ENCODE measurements at places on chromosomes 16 and 17. TPM values are rescaled to one million over a fixed set of nuclear protein-coding genes. Genes with fewer than 3 reads are reported as not detected.

- no peak for DNase-seq
These were observed at the start of gene NPW for GRCh38 chr16:2019518-2019920. TSS of gene NPW (plus strand) at chr16:2019785.

GRCh38 chr17:18143044-18143936 lies 34.7 kb downstream of the MYO15A start:
- DNase-seq, result no peak

DNA sequence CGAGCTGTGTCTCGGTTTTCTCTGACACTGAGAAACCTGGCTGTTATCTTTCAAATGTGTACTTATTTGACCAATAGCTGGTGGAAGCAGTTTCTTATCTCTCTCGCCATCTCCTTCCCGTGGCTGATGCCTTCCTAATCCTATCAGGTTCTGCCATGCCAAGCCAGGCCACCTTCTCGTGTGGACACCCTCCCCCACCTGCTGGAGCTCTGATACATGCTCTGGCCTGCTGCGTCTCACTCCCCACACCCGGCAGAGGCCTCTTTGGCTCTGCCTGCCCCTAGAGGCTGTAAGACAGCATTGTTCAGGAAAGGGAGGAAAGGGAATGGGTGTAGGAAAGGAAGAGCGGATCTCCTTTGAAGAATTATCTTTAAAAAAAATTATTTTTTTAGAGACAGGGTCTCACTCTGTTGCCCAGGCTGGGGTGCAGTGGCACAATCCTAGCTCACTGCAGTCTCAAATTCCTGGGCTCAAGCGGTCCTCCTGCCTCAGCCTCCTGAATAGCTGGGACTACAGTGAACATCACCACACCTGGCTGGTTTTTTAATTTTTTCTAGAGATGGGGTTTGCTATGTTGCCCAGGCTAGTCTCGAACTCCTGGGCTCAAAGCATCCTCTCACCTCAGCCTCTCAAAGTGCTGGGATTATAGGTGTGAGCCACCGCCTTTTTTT lies 7.5 kb upstream of the ARMC5 start:
- no peak for DNase-seq

DNA sequence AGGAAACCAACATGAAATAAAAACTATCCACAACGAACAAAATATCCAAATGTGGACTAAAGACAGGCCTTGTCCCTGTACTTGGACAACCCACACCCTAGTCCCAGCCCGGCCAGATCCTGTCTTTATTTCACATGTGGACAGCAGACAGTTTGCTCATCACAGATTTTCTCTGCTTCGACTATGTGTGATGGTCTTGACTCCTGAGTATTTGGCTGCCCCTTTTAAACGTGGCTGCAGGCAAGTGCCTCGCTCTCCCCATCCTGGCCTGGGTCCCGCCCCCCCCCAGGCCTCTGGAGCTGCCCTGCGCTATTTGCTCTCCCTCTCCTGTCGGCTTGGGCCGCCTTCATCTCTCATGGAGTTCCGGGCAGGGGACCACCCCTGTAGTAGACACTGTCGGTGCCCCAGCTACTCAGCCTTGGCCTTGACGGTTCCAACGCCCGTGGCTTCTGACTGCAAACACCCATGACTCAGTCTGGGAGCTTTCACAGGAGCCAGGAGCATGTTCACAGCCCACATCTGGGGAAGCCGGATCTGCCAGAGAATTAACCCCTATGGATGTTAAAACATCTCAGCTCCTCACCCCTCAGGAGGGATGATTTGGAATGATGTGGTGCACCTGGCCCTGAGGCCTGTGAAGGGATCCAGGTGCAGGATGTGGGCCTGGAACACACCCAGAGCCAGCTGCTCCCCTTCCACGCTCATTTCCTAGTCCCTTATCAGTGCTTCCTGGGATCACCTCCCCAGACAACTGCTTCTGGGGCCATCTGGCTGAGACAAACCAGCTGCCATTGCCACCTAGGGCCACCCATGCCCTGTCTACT lies 229.7 kb upstream of the RPL38 start:
- DNase-seq, result no peak

Gene SP2
- 17.4 TPM for total RNA-seq

DNA sequence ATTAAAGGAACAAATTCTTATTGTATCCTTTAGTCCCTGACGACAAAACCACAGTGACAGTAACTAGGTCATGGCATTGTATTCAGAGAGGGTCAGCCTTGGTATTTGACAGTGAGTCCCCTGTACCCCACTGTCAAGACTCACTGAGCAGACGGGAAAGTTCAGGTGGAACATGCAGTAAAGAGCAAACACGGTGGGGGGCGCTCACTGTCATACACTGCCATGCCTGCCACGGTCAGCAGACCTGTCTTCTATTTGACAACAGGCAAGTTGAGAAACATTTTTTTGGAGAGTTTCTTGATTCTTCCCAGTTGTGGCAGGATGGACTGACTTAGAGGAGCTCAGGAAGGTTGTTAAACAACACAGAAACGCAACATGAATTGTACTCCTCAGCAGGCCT lies 681.6 kb downstream of the KCNJ18 start:
- no peak for DNase-seq

- no peak for DNase-seq
These were observed 6.9 kb downstream of the PLLP start for GRCh38 chr16:57277586-57277985.

DNA sequence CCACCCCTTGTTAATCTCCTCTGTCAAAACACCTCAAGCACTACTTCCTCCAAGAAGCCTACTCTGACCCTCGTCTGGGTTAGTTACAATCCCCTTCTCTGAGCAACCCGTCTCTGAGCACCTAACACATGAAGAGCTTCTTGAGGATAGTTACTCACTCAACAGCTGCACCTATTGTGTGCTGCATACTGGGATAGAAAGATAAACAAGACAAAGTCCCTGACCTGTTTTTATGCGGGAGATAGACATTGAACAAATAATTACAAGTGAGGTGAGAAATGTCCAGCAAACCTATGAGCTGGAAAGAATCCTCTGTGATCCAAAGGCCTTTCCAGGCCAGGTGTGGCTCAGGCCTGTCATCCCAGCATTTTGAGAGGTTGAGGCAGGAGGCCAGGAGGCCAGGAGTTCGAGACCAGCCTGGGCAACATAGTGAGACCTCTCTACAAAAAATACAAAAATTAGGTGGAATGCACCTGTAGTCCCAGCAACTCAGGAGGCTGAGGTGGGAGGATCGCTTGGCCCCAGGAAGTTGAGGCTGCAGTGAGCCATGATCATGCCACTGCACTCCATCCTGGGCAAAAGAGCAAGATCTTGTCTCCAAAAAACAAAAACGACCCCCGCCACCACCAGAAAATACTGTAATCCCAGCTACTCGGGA lies 5.5 kb upstream of the ZNF771 start:
- no peak for DNase-seq

DNA sequence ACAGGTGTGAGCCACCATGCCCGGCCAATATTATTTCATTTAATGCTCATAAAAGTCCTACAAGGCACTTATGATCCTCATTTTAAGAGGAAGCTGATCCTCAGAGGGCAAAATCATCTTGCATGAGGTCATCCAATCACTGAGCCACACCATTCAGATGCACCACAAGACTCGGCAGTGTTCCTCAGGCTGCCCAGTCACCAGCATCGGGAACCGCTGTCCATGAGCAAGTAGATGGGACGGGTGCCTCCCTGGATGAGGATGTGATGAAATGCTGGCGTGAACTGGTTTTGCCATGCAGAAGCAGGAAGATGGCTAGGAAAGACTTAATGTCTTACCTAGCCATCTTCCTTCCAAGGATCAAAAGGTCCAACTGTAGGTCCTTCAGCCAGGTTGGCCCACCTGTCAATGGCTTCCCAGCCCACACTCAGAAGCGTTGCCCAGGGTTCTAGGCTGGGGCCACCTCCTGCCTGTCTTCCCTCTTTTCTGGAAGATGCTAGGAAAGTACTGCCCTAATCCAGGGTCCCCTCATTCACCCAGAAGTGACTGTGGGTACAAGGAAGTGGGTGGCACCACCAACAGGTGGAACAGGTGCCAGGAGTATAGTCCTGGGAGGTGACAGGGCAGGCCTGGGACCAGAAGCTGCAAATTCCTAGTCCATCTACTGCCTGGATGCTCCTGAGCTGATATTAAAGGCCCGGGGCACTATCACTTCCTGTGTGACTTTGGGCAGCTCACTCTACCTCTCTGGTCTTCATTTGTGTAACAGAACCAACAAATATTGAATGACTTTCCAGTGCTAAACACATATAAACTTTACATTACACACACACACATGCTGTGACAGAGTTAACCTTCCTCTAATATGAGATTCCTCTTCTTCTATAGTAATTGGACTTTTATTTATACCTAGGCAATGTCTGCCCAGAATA lies 32.2 kb upstream of the CRYBA1 start:
- DNase-seq, result no peak

Gene ALOX15B
- total RNA-seq, result 14.0 TPM

DNA sequence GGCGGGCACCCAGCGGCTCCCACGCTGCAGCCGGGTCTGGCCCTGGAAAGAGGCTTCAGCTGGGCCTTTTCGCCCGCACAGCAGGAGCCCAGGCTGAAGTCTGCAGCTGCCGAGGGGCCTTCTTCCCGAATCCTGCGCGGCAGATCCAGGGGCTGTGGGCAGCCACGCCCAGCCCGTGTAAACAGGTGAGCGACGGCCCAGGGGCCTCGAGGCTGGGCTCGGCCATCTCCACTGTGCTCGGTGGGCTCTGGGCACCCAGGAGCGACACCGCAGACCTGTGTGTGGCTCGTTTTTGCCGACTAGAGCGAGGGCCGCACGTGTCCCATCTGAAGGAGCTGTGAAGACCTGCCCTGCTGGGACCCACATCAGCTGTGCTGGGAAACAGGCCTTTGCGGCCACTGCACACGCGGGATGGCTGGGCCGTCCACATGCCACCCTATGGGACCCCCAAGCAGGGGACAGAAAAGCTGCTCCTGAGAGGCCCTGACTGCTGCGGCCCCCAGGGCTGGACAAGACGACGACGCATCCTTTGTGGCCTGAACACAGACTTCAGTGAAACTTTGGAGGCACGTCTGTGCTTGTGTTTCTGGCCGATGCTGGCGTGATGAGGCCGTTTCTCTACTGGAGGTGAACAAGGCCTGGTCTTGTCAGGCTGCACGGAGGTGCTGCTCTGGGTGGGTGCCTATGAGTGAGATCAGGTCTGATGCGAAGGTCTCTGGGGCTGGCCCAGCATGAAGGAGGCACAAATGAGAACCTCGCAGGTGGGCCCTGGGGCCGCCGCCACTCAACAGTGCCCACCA lies 5.2 kb upstream of the APRT start:
- DNase-seq, result no peak

DNA sequence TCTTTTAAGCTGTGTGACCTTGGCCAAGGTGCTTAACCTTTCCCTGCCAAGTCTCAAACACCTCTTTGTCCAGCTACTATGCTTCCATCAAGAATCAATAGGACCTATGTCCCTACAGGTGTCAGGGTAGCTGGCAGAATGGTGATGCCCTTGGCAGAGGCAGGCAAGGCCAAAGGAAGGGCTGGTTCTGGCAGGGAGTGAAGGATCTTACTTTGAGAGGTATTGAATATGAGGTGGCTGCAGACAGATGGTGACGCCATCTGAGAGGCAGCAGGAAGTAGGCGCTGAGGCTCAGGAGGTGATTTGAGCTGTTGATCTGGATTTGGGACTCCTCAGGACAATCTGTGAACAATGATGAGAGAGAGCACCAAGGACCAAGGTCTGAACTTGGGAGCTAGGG lies 12.5 kb downstream of the ABCC3 start:
- DNase-seq, result peak; percentile 59

GRCh38 chr16:67236563-67237395 lies 9.8 kb downstream of the TMEM208 start:
- no peak for DNase-seq

DNA sequence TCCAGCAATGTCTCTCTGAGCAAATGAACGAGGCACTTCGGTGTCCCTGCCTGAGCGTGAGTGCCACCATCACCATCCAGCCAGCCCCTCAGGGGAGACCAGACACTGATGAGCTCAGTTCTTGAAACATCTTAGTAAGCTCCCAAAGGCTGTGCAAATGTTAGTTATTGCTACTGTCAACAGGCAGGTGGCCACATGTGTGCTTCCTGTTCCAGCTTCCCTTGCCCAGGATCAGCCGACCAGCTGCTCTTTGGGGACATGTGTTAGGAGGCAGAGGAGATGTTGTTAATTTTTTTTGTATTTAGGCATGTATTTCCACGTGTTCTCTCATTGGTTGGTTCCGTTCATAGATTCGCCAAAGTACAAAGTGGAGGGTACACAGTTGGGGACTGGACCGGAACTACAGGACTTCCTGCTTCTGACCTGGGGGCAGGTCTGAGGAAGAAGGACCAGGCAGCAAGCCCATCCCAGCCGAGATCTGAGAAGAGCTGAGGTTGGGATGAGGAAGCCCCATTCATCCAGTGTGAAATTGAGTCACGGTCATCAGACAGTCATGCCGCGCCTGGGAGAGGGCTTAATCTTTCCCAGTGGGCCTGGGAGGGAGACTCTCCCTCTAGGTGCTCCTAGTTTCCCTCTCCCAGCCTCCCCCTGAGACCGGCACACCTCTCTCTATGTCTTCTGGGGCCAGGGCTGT lies 3.8 kb downstream of the TTYH2 start:
- no peak for DNase-seq

- no peak for DNase-seq
These were observed 15.9 kb downstream of the CDK5R1 start for GRCh38 chr17:32502710-32503109.

DNA sequence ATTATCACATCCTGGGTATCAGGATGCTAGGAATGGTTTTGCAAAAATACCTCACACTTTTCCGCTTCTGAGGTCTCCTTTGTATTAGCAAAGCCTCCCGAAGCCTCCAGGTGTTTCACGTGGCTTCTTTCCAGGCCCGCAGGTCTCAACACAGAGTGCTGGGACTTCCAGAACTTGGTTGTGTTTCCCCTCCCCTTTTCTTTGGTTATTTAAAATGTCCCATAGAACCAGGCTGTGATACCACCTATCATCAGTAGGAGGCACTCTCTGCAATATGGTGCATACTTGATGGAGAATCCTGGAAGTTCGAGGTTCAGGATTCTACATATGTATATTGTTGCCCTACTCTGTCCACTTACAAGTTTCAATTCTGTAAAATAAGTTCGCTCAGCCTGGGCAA lies 28.8 kb downstream of the ATP2C2 start:
- DNase-seq, result no peak

Gene HLF
- 18.3 TPM for total RNA-seq

Gene KRT39
- not detected for total RNA-seq

DNA sequence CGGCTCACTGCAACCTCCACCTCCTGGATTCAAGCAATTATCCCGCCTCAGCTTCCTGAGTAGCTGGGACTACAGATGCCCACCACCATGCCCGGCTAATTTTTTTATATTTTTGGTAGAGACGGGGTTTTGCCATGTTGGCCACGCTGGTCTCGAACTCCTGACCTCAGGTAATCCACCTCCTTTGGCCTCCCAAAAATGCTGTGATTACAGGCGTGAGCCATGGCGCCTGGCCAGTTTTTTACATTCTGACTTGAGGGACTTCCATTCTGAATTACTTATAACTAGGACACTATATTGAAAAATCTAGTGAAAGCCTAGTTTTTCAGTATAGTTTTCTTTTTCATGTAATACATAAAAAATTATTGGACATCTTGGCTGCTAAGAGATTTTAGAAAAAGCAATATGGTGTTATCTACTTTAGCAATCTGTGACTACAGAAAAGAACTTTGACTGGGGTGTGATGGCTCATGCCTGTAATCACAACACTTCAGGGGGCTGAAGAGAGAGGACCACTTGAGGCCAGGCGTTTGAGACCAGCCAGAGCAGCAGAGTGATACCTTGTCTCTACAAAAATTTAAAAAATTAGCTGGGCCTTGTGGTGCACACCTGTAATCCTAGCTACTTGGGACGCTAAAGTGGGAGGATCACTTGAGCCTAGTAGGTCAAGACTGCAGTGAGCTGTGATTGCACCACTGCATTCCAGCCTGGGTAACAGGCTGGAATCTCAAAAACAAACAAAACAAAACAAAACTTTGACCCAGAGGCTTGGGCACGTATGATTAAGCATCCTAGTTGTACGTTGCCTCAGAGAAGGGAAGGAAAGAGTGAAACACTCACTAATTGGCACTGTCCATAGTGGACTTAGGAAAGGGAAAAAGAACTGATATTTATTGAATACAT lies 26.8 kb upstream of the GOSR1 start:
- DNase-seq, result no peak

All from mucosa of gallbladder (tissue), 1 donor.